T-helper 2 cell (primary cell): ENCODE measurements at places on chromosomes 3 and 15.

DNA sequence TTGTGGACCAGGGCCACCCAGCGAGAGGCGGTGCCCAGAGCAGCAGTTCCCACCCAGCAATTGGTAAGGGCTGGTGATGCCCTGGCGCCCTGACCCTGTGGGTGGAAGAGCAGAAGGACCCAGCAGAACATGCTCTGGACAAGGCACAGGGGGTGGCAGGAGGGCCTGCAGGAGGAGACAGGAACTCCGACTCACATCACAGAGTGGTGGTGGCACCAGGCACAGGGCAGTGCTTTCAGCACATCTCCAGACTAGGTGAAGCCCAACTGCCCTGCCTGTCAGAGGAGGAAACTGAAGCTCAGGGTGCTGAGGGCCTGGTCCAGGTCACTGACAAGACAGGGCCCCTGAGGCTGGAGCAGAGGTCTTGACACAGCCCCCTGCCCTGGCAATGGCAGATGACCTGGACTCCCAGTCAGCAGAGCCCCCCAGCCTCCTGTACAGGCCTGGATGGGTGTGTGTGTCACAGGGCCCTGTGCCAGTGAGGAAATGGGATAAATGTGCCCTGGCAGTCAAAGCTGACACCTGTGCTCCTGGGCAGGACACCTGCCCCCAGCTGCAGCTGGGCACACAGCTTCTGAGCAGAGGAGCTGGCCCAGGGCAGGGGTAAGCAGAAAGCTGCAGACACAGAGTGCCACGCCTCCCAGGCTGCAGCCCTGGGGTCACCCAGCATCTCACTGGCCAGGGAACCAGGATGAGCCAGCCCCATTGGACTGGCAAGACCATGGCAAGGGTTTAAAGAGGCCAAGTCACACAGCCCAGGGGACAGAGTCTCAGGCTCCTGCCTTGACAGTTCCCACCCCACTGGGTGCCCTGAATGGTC, 11.4 kb downstream of the KLF15 start:
- DNase-seq: no peak

- DNase-seq: no peak
Measured at GRCh38 chr3:8745619-8746370, 12.2 kb downstream of the CAV3 start.

- peak; percentile 50 for DNase-seq
Measured at GRCh38 chr3:29280404-29281093, at the start of gene RBMS3. TSS of gene RBMS3 (plus strand) at chr3:29281071.

- no peak for DNase-seq
Measured at GRCh38 chr3:69784954-69785514, 45.8 kb downstream of the MITF start.

DNA sequence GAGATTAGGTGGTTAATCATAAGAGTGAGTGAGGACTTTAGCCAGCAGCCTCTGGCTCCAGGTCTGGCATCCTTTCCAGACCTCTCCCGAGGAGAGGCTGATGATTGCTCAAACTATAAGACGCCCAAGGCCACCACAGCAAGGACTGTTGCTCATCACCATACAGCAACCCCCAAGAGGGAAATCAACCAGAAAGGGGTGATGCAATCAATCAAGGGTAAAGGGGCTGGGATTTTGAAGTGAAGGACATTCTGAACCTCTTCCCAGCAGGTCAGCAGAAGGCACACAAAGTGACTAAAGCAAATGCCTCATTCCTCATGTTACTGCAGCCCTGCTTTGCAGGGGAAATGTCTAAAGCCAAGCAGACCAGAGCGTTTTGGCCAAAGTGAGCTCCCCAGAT, 247.3 kb upstream of the IGF1R start:
- DNase-seq: no peak

GRCh38 chr15:65517866-65518207, 348 bp upstream of the DPP8 start:
- no peak for DNase-seq

GRCh38 chr3:98906230-98906629, 4.7 kb upstream of the DCBLD2 start:
- DNase-seq: no peak

- no peak for DNase-seq
Measured at GRCh38 chr15:31831596-31831995, 198.7 kb upstream of the CHRNA7 start.

- no peak for DNase-seq
Measured at GRCh38 chr15:96107916-96108315, 222.6 kb upstream of the NR2F2 start.

DNA sequence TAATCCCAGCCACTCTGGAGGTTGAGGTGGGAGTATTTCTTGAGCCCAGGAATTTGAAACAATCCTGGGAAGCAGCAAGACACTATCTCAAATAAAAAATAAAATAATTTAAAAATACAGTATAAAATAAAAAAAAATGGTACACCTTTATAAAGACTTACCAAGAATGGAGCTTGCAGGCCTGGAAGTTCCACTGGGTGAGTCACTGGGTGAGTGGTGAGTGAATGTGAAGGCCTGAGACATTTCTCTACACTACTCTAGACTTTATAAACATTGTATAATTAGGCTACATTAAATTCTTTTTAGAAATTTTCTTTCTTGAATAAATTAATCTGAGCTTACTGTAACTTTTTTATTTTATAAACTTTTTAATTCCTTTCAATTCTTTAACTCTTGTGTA, 609.1 kb upstream of the BCHE start:
- DNase-seq: no peak

GRCh38 chr15:68797191-68797590, 23.5 kb downstream of the ANP32A start:
- peak; percentile 87 for DNase-seq

DNA sequence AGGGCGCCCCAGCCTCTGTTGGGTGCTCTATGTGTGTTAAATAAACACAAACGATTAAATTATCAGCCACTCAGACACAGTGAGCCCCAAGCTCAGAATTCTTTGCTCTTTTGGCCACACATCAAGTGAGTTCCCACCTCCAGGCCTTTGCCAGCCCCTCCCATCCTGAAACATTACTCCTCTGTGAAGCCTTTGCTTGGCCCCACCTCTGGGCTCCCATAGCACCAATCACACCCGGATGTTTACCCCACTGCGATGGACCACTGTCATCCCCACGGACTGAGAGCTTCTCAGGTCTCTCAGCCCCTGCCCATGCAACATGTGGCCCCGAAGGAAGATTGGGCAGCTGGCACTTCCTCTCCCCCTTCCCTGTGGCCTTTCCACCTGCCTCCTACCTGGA, 85.1 kb downstream of the NUP210 start:
- no peak for DNase-seq

GRCh38 chr15:41605566-41605965, 46.6 kb downstream of the TYRO3 start:
- DNase-seq: no peak

DNA sequence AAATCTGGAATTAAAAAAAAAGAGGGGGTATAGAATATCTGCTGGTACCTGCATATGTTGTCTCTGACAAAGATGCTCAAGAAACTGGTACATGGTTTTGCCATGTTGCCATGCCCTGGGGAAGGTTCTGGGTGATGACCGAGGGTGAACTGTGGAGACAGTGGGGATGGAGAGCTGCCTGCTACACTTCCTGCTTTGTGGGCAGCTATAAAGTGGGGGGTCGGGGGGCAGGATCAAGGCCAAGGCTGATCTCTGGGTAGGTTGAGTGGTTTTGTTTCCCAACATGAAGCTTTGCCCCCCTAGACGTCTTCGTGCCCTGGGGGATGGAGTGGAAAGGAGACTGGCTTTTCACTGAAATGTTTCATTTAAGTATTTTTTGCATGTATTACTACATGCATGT, 74.6 kb downstream of the IQSEC1 start:
- DNase-seq: no peak

DNA sequence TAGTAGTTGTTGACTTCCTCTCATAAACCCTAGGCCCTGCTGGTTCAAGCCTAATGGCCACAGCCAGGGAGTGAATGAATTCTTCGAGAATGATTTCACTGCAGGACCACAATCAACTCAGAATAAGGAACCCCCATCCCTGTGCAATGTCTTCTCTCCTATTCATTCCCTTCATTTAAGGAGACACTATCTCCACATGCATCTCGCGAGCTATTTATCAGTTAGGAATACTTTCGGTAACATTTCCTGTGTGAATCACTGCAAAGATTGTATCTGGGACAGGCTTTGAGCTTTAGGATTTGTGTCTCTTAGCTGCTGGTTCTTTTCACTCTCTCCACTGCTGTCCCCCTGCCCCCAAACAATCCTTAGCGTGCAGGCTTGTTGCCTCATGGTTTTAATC, 94.4 kb downstream of the MYLK start:
- DNase-seq: no peak

GRCh38 chr15:80179025-80179759, 26.4 kb downstream of the FAH start:
- no peak for DNase-seq

- DNase-seq: no peak
Measured at GRCh38 chr3:40071683-40072238, 237.7 kb upstream of the EIF1B start.

DNA sequence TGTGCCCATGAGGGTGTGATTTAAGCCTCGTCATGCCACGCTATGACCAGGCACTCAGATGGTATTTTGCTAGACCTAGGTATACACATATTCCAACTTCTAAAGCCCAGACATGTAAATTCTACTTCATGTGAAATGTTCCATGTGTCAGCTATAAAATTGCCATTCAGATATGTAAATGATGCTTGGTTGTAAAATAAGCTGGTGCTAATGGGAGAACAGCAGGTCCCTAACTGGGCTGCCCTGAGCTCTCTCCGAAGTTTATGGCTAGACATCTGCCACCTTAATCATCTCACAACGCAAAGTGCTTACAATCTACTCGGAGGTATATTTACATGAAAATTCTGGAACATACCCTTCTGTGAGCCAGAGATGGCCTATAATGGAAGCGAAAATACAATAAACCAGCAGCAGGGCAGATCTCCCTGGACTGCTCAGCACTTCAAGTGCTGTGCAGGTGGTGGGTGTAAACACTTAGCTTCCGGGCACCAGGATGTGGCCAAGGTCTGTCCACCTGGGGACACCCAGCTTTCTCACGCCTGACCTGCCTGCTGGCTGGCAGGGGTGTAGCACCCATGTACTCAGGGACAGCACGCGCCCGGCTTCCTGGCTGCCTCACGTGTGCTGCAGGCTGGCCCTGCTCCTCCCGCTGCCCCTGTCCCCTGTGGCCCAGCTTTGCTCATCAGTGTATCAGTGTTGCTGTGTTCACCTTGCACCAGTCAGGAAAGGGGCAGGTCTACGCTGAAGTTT, 82.0 kb downstream of the CHDH start:
- no peak for DNase-seq

- peak; percentile 59 for DNase-seq
Measured at GRCh38 chr15:60568914-60569391, 90.0 kb upstream of the ICE2 start.

DNA sequence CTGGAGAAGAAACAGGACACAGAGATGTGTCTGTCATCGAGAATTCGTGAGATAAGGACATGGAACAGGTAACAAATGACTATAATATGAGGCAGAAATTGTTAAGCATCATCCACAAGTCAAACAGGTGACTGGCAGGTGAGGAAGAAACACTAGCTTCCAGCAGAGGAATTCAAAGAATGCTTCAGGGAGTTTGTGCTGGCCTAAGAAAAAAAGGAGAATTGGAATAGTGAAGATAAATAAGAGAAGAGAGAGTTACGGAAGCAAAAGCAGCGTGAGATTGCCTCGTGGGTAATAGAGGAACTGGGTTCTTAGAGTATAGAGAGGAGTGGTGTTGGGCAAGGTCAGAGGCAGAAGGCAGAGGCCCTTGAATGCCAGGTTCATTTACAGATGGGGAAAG, 22.9 kb upstream of the FGF12 start:
- DNase-seq: no peak

- no peak for DNase-seq
Measured at GRCh38 chr3:134017490-134017889, 12.2 kb downstream of the SLCO2A1 start.

DNA sequence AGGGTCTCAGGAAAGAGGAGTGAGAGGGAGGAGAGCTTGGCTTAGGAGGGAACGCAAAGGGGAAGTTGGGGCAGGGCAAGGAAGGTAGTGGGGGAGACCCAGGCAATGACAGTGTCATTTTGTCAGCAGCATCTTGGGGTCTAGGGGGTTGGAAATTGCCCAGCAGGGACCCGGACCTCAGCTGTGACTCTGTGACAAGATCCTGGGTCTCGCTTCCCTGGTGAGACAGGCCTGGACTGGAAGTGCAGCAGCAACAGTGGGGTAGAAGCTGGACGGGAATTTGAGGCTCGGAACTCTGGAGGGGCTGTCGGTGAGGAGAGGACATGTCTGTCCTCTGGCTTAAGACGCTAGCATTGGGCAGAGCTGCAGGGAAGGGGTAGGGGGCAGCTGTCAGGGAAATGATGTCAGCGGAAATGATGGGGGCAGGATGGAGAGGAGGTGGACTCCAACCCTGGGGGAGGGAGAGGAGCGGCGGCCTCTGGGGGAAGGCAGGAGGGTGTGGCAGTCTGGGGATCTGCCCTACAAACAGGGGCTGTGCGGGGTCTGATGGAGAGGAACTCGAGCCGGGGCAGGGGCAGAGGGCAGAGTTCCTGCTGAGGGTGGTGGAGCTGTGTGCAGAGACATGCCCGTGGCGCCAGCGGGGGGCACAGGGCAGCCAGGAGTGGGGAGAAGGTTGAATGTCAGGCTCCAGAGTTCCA, 12.3 kb downstream of the ANPEP start:
- DNase-seq: no peak

DNA sequence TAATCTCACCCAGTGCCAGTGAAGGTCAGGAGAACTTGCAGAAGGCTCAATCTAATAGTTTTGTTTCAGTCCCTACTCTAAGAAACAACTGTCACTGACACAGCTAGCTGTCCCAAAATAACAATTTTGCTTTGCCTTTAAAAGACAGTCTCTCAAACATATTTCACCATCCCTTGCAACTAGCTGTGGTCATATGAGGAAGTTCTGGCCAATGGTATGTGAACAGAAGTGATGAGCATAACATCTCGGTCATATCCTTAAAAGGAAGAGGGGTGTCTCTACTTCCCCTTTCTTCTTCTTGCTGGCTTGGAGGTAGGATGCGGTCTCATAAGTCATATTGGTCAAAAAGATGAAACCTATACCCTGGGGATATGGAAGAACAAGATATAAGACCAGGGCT, 198.1 kb downstream of the NEK10 start:
- no peak for DNase-seq

GRCh38 chr3:170081079-170081741, 43.4 kb downstream of the GPR160 start:
- no peak for DNase-seq

DNA sequence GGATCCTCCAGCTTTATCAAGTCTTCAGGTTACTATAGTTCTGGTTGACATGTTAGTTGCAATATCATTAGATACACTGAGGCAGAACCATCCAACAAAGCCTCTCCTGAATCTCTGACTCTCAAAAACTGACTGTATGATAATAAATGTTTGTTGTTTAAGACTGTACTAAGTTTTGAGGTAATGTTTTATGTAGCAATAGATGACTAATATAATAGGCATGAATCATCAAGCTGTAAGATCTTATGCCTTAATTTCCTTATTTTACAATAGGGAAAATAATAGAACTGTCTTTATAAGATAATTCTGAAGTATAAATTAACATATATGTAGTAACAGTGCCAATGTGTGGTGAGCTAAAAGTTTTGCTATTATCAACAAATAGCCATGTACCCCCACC, 88.9 kb upstream of the TBC1D5 start:
- DNase-seq: no peak

GRCh38 chr3:172043766-172044165, 4.4 kb downstream of the FNDC3B start:
- DNase-seq: no peak
